ENCODE measurements at places on chromosomes 2 and 18.

DNA sequence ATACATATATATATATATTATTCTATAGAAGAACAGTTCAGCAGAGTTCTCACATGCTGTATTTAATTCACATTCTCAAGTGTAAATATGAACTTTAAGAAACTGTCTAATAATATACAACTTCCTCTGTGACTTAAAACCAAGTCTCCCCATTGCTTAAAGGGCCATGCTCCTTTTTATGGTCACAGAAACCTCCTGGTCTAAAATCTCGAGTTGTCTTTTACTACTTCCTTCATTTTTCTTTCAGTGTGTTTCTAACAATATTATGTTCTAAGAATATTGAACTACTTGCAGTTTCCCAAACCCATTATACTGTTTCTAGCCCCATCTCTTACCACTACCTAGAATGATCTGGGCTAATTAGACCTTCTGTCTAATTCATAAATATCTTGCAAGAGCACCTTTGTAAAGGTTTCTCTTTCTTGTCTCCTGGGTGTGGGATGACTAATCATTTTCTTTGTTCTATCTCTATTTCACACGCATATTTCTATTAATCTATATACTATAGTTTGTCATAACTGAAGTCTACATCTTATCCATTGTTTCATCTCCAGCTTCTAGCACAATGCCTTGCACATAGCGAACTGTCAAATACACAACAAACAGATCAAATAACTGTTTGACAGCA lies 48.8 kb downstream of the ERBB4 start:
- DNase-seq = no peak

DNA sequence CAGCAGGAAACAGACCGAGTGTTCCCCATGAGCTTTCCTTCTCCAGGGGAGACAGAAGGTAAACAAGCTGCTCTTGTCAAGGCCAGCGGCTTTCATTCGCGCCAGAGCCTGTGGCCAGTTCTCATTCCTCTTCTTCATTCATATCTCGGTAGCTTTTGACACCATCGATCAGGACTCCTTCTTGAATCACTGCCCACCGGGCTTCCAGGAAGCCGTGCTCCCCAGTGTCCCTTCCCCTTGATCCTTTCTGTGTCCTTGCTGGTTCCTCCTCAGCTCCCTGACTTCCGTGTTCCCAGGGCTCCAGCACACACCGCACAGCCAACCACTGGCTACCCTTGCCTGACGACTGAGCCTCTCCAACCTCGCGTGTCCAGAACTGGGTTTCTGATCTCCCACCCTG lies 14.1 kb downstream of the SLC66A3 start:
- DNase-seq = no peak

DNA sequence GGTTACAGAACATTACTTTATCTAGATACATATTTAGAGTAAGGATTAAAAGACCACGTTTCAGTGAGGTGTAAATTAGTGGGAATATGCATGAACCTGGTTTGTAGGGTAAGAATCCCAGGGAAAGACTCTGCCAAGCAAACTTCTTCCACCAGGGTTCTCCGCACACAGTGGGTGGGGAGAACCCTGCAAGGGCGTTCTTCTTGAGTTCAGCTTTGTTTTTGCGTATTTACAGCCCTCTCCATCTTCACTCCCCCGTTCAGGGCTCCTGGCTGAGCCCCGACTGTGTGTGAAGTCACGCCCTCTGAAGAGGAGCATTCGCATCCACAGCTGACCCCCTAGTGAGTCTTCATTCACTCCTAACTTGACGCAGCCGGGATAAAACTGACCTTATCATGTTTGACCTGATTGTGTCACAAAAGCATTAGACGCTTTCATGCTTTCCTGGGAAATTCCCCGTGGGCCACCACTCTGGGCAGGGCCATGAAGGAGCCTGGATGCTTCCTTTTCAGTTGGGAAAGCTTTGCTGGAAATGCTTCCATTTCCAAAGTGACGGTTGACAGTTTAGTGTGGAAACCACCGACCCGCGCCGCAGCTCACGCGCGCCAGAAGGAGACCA lies 1.0 kb downstream of the ALKAL2 start:
- no peak for DNase-seq

GRCh38 chr2:212337486-212338343 lies 200.9 kb downstream of the ERBB4 start:
- DNase-seq = no peak

GRCh38 chr2:8388781-8389180 lies 293.1 kb upstream of the ID2 start:
- DNase-seq = no peak

DNA sequence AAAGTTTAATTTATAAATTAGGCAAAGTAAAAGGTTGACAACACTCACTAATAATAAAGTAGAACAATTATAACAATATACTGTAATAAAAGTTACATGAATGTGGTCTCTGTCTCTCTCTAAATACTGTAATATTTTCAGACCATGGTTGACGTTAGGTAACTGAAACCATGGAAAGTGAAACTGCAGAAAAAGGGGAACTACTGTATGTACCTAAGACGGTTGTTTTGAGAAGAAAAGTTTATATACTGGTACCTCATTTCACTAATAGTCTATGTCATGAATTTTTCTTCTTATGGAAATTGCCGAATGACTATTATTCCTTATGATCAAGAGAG lies 166.7 kb upstream of the ZNF521 start:
- DNase-seq = no peak

GRCh38 chr18:3528231-3528630 lies 78.3 kb downstream of the TGIF1 start:
- no peak for DNase-seq

GRCh38 chr2:218093879-218094278 lies 24.8 kb downstream of the RUFY4 start:
- DNase-seq = no peak

- DNase-seq = no peak
Measured at GRCh38 chr2:17637131-17637906, 96.8 kb downstream of the VSNL1 start.

DNA sequence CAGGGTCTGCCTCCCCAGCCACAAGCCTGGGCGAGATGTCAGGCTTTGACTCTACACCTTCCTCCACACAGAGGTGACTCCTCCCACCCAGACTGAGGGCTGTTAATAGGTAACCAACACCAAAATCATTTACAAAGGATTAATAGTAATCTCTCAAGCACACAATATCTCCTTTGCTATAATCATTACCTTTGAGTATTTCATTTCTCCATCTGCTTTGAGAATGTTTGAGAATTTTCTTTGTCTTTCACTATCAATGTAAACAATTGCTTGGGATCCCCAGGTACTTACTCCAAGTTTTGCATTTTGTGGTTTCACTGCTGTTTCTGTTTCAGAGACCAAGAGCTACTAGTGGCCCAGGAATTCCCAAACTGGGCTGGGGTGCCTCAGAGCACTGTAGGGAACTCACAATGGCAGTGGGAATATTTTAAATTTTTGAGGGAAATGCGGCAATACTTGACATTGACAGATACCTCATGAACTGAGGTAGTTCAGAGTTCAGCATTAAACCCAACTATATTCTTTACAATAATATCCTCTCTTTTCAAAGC lies 166.4 kb upstream of the MGAT5 start:
- DNase-seq = no peak

Measured in stimulated activated CD8-positive, alpha-beta memory T cell treated with anti-CD3 and anti-CD28 coated beads, Interleukin-15, amount 100 ng/mL, for 24 hours (primary cell).